ENCODE measurements at places on chromosomes 2 and 18.
A peak's percentile ranks its signal among the peaks of the same experiment; 100 is the strongest.

- DNase-seq, result peak; percentile 32
These were observed 100.9 kb downstream of the WDSUB1 start for GRCh38 chr2:159185401-159186130.

DNA sequence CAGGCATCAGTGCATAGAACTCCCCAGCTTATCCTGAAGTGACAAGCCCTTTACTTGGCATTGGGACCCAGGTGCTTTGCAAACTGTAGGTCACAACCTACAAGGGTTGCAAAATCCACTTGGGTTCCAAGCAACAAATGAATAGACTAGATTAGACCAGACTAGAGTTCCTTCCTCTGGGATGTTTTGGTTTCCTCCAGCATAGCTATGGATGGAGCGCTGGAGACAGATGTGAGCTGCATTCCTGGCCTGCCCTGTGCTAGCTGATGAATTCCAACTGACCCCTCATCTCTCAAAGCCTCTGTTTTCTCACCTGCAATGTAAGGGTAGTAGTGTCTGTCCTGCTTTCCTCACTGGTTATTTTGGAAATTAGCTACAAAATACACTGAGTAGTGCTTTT lies 86.2 kb downstream of the NPAS2 start:
- no peak for DNase-seq

DNA sequence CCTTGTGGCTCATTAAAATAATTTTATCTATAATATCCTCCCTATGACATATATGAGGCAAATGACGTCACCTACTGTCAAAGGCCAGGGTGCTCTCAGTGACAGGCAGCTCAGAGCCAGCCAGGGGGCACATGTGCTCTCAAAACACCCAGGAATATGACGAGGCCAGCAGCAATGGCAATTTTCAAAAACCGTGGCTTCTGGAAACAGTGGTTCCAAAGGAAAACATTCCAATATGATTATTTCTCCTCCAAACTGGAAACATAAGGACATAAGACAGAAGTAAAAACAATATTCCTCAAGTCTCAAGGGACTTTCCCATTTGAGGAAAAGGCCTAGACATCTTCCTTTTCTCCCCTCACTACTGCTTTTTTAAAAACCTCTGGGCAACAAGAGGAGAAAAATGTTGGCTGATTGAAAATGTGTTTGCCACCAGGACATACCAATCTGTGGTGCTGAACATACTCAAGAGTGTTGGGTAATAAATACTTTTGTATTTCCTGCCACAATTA lies 40.8 kb downstream of the RNF152 start:
- DNase-seq, result no peak

DNA sequence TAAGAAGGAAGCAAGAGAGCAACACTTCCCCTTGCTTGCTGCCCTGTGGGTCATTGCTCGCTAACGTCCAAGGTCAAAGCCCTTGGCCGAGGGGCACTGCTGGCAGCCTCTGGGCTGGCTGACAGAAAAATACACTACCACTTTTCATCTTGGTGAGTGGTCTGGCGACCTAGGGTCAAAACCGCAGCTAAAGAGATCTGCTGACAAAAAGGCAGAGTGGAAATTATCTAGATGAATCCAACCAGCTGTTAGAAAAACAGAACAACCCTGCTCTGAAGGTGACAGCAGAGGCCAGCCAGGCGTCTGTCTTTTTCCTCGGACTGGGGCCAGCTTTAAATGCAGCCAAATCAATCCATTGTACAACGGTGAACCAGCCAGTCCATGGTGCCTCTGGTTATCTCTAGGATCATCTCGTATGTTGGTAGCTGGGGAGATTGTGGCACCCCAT lies 92.6 kb downstream of the CD8B2 start:
- DNase-seq, result no peak

- no peak for DNase-seq
These were observed 41.3 kb upstream of the PPP1R1C start for GRCh38 chr2:181944164-181944913.

GRCh38 chr2:27501042-27501441 lies 4.4 kb downstream of the GCKR start:
- no peak for DNase-seq

DNA sequence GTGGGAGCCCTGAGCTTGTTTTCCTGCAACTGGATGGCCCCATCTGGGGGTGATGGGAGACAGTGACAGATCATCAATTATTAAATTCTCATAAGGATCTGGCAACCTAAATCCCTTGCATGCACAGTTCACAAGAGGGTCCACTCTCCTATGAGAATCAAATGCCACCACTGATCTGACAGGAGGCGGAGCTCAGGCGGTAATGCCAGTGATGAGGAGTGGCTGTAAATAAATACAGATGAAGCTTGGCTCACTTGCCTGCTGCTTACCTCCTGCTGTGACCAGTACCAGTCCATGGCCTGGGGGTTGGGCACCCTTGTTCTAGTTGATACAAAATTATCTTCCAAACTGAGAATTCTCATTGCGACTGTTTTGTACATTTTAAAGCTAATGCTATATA lies 258.6 kb downstream of the CTNNA2 start:
- DNase-seq, result no peak

DNA sequence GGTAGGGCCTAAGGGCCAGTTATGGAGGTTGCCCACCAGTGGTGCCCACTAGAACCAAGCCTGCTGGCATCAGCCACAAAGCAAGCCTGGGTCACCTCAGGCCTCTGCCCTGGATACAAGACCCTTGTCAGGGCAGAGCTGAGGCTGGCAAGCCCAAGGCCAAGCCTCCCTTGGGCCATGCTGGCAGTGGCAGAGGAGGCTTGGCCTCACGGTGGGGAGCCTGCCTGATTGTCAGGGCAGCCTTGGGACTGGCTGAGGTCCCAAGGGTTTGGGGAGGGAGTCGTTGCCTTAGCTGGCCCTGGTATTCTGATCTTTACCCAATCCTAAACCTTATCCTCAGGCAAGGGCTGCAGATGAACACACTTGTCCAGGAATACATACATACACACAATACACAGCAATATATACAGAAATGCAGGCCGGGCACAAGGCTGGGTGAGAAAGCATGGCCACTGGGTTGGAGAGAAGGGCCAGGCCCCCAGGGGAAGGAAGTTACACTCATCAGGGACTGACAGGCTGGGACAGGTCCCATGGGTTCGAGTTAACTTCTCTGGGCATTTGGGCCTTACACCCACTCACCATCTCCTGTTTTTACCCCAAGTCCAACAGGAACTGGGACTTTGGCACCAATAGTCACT lies 21.0 kb downstream of the CCT7 start:
- DNase-seq, result no peak

GRCh38 chr2:160916300-160916699 lies 243.9 kb upstream of the TANK start:
- DNase-seq, result no peak

DNA sequence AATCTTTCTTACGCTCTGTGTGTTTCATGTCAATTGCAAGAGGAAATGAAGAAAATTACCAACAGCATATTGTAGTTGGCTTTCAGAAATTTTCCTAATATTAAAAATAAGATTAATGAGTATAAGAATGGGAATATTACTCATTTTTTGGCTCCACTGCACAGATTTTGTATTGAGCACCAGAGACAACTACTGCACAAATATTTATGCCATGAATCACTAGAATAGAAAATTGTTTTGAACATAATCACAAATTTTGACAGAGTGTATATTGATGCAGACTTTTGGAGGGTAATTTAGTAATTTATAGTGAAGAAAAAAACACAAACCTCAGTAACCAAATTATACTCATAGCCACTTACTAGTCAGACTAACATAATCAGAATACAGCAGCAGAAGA lies 118.3 kb downstream of the DOK6 start:
- no peak for DNase-seq

GRCh38 chr2:202203348-202203747 lies 35.0 kb downstream of the SUMO1 start:
- DNase-seq, result no peak

DNA sequence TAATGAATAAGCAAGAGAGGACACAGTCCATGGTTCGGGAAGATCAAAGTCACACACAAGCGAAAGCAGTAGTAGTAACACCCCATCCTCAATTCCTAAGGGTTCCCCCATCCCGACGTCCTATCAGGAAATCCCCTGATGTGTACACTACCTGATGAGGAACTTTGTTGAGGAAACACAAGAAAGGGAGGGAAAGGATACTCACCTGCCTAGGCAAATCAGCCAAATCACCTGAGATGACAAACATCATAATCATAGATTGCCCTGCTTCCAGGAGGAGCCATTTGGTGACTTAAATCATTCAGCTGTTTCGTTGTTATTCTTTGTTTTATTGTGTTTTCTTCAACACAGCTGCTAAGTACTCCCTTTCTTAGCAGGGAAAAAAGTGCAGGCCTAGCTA lies 55.5 kb upstream of the SPOPL start:
- DNase-seq, result no peak

Data from naive thymus-derived CD8-positive, alpha-beta T cell (primary cell).